ENCODE measurements at places on chromosomes 3 and 15.

GRCh38 chr15:77486542-77487468, 66.1 kb downstream of the HMG20A start:
- no peak for DNase-seq

DNA sequence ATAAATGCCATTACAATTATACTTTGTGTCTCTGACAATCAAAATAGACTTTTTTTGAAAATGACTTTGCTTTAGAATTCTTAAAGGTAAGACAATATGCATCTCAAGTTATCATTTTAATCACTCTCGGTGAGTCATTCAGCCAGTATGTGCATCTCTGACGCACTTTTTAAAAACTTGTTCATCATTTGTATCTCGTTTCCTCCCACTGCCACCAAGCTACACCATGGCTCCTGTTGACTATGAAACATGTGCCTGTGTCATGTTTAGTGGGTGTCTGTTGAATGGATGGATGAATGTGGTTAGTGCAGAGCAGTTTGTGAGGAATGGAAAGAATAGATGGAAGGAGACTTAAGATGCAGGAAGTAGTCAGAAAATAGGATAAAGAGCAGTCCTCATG, 68.6 kb downstream of the ARPP21 start:
- DNase-seq = no peak

DNA sequence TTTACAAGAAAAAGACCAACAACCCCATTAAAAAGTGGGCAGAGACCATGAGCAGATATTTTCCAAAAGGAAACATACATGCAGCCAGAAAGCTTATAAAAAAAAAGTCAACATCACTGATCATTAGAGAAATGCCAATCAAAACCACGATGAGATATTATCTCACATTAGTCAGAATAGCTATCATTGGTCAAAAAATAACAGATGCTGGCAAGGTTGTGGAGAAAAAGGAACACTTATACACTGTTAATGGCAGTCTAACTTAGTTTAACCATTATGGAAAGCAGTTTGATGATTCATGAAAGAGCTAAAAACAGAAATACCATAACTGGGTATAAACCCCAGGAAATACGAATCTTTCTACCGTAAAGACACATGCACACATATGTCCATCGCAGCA, 76.3 kb downstream of the SUCNR1 start:
- DNase-seq = no peak

DNA sequence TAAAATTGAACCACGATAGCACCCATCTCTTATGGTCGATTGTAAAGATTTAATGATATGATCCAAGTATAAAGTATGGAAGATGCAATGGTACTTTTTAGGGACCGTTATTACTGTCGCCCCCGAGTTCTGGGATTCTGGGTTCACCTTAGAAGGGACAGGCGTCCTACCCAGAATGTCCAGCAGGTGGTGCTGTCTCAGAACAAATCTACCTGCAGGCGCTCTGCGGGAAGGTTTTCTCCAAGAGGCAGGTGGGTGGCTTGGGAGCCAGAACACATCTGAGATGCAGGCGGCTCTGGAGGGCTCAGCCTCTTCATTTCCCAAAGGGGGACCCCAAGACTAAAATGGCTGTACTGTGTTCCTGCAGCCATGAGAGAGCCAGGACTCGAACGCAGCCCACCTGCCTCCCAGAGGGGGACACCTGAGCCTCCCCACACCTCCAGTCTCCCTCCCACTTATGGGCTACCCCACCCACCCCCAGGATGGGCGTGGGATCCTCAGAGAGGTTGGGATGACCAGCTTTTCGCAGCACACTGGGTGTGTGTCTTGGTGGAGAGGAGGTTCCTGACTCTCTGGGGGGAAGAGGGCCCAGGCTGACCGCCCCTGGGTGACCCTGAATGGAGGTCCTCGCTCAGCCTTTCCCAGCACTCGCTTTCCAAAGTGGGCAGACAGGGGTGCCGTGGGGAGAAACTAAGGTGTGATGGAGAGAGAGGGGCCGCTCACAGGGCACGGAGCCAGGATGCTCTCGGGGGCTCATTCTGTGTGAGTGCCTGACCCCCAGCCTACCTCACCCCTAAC, 28.1 kb upstream of the CORO2B start:
- peak; percentile 86 for DNase-seq

DNA sequence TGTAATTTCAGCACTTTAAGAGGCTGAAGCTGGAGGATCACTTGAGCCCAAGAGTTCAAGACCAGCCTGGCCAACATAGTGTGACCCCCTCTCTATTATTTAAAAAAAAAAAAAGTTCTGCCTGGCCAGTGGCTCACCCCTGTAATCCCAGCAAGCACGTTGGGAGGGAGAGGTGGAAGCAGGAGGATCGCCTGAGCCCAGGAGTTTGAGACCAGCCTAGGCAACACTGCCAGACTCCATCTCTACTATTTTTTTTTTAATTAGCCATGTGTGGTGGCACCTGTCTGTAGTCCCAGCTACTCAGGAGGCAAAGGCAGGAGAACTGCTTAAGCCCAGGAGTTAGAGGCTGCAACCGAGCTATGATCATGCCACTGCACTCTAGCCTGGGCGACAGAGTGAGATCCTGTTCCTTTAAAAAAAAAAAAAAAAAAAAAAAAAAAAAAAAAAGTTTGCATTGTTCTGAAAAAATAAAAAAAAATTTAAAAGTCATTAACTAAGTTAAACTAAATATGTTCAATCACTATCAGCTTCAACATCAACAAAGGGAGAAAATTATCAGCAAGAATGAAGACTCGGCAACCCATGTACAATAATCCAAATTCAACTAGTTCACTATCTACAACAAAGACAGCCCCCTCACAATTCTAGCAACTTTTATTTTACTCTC, 1.9 kb downstream of the RAF1 start:
- no peak for DNase-seq

DNA sequence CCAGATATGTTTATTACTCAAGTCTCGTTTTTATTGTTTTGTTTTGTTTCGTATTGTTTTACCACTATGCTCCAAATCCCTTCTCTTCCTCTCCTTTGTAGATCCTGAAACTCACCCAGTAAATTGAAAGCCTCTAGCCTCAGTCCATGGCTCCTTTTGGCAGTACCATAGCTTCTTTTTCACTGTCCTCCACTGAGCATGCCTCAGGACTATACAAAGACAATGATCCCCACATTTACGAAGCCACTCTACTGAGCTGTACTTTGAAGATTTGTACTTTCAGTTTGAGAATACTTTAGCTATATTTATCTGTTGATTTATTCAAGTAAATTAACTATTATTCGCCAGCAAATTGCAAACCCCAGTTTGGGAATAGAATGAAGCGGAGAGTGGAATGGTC, 159.1 kb upstream of the SLITRK3 start:
- no peak for DNase-seq

- no peak for DNase-seq
Measured at GRCh38 chr15:38796589-38796988, 232.0 kb upstream of the RASGRP1 start.

DNA sequence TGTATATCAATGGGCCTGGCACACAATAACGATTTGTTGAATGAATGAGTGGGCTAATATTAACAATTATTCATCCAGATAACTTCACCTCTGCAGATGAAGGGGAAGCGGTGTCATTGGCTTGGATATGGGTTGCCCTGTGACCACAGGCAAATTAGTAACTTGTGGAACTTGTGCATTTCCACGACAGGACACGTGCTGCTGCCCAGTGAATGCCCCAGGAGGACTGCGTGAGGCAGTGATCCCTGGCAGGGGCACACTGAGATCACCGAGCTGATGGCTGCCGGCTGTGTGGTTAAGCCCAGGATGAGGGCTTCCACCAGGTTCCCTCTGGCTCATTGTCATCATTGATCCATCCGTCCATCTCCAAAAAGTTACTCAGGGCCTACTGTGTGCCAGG, 84.1 kb upstream of the HACD2 start:
- no peak for DNase-seq

GRCh38 chr3:14925729-14926591, 21.4 kb upstream of the NR2C2 start:
- peak; percentile 73 for DNase-seq

DNA sequence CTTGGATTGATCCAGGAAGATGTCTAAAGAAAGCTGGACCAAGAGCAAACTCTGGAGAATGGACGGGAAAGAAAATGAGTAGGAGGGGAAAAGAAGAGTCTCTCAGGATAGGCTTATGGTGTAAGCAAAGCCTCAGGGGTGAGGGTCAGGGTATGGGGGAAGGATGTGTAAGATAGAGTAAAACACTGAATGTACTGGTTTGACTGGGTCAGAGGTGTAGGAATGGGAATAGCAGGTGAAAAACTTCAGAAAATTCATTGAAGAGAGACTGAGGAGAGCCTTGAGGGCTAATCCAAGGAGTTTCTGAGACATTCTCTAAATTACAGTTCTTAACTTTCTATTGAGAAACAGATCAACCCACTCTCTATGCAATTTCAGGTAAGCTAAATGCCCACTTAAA, 857.3 kb downstream of the FHIT start:
- DNase-seq = no peak
